ENCODE measurements at places on chromosomes 13 and 19.

GRCh38 chr19:5188548-5189317, 151.9 kb downstream of the PTPRS start:
- no peak for DNase-seq

DNA sequence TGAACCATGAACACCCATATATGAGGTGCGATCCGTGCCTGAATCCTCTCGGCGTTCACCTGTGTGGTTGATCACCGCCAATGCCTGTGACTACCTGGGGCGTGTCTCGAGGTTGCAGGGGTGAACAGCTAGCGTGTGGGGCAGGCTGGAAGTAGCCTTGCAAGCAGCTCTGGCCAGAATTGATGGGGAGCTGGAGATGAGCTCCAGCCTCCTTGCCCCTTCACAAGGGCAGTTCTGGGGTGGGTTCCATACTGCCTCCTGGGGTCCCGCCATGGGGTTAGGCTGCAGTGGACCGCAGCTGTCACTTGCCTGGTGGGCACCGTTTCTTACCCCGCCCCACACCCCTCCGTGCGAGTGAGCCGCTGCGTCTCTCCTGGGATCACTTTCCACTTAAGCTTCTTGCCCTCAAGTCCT, 154.5 kb upstream of the SOX1 start:
- DNase-seq, result no peak

DNA sequence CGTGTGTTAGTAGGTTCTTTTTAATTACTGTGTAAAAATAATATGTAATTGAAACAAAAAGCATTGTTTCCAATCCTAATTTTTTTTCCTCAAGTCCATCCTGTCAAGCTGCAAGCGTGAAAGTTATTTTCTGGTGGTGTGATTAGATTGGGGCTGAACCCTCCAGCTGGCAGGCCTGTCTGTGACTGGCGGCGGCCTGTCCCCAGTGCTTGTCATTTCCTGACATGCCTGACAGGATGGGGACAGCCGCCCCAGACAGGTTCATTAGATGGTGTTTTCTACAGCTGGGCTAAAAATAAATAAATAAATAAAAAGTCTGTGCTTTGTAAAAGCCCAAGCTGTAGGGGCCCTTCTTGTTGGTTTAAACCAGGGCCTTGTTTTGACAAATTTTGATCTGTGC, 53.7 kb upstream of the MAB21L1 start:
- DNase-seq, result no peak

DNA sequence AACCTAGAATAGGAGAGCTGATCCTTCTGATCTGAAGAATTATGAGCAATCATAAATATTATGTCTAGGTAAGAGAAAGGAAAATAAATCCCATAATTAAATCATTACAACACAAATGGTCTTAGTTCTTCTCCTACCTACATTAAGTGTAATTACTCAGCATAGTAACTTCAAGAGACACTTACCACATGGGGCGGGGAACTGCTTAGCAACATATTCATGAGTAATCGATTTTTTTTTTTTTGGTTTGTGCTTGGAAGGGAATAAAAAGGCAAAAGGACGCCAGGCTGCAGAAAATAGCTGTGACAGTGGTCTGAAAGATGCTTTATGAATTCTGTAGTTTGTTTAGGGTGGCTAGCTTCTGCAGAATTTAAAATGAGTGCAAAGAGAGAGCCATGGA, 103.3 kb upstream of the HTR2A start:
- DNase-seq, result no peak

DNA sequence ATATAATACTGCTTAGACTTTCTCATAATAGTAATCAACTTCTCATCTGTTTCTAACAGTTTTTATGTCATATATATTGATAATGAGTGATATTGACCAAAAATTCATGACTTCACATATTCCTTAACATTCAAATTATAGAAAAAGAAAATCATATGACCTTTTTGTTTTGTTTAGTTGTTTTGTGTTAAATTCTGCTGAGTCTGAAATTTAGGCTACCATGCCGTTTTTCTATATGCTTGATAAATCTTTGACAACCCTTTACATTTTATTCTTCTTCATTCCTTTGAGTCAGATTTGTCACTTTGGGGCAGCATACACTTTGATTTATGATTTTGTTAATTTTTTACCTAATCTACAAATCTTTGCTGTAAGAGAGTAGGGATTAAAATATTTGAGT, 176.4 kb downstream of the ITGBL1 start:
- no peak for DNase-seq

Data from stimulated activated CD8-positive, alpha-beta memory T cell treated with anti-CD3 and anti-CD28 coated beads, Interleukin-15, amount 100 ng/mL, for 24 hours (primary cell).